ENCODE measurements at places on chromosomes 4 and X.

DNA sequence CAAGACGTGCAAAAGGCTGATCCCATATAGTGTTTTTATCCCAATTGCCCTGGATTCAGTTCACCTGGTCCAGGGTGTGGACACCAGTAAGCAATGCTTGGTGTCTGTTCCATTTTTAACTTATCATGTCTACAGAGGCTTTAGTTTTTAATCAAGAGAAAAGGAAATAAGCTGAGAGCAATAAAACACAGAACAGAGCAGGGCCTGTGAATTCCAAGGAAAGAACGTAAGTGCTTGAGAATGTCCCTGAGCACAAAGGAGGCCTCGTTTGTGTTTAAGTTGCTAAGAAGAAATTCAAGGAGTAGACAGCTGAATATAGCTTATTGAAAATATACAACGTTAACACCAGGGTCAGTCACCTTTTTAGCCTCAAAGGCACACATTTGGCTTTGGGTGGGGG lies 191.3 kb downstream of the GPC3 start:
- DNase-seq, result no peak

DNA sequence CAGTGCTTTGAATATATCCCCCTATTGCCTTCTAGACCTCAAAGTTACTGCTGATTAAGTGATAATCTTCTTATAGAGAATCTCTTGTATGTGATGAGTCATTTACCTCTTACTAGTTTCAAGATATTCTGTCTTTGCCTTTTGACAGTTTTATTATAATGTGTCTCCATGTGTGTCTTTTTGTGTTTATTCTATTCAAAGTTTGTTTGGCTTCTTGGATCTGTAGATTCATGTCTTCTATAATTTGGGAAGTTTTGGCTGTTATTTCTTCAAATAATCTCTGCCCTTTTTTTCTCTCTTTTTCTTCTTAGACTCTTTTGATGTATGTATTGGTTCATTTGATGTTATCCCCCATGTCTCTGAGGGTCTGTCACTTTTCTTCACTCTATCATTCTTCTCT lies 915.7 kb upstream of the GRIA3 start:
- DNase-seq, result no peak

DNA sequence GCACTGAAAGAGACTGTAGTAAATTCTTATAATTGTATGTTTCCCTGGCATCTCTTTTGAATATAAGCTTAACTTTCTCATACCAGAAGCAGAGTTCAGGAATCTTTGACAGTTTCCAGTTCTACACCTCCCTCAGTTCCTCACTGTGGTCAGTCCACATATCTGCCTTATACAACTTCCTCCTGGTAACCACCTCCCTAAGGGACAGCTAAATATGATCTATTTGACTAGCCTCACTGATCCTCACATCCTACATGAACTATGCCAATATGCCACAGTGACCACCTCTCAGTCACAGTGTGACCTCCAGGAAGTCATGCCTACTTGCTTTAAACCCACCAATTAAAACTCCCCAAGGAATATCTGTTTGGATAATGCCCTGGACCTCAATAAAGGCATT lies 51.6 kb upstream of the HDAC8 start:
- DNase-seq, result no peak

- DNase-seq, result no peak
These were observed 72.6 kb downstream of the NWD2 start for GRCh38 chr4:37317104-37317643.

DNA sequence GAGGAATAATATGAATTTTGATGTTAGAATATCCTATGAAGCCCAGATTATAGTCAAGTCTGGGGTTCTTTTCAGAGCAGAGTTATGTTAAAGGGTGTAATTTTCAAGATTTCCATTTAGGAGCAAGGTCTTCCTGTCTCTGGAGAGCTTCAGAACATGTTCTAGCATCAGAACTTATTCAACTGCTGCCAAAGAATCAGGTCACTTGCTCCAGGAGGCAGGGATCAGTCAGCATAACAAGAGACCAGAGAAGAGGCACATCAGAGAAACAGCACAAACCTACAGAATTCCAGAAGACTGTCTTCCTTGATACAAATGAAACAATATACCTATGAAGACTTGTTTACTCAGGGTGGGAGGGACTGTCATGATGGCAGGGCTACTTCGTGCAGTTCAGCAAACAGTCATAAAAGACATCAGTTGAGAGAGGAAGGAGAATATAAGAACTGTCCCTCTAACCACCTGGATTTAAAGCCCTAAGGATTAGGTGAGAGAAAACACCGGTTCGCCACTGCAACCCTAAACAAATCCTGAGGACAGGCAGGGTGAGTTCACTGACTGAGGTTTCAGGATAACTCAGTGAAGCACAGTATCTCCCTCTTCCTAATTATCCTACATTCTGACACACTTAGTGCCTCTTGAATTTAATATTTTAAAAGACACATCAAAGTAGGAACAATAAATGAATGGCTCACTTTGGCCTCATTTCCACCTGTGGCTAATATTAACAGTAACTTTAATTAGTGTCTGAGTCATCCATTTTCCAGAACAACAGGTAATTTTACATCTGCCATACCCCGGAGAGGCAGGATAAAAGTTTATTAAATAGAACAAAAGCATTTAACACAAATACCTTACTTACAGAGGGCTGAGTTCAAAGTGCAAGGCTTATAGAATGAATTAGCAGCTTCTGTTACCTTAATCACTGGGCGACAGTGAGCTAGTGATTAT lies 93.0 kb downstream of the HDAC8 start:
- no peak for DNase-seq

GRCh38 chr4:37760840-37761239 lies 65.6 kb upstream of the PGM2 start:
- no peak for DNase-seq

GRCh38 chrX:98459669-98460068 lies 1576.0 kb downstream of the RPA4 start:
- no peak for DNase-seq

- DNase-seq, result no peak
These were observed 18.9 kb downstream of the RPS4X start for GRCh38 chrX:72258174-72258573.

GRCh38 chr4:26509681-26510333 lies 19.5 kb upstream of the CCKAR start:
- DNase-seq, result no peak

DNA sequence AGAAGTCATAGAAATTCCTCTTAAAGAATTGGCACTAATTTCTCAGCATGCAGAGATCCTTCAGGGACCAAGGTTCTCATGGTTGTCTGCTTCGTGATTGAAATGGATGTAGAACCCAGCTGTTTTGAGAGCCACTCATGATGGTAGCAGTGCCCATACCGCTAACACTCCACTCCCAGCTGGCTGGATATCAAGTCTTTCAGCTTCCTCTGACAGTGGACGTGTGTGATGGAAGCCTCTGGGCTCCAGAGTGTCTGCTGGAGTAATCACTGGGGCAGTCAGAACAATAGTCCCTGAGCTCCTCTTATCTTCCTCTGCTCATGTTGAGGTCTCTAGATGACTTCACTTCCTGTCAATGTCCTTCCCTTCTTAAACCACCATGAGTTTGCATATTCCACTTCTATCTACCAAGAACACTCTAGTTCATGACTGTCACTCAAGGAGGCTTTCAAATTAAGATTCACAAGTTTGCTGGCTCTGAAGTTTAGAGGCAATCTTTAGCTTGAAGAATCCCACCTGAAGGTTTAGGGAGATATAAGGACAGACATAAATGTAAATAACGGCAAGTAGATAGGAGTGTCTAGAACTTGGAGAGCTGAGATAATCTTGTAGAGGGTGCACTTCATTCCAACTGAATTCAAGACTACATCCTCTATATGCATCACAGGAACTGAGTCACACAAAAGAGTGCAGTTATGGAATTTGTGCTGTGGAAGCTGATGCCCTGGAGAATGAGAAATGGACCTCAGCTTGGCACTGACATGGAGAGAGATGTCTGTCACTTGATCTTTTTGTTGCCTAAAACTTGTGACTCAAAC lies 64.5 kb upstream of the WDR1 start:
- no peak for DNase-seq

DNA sequence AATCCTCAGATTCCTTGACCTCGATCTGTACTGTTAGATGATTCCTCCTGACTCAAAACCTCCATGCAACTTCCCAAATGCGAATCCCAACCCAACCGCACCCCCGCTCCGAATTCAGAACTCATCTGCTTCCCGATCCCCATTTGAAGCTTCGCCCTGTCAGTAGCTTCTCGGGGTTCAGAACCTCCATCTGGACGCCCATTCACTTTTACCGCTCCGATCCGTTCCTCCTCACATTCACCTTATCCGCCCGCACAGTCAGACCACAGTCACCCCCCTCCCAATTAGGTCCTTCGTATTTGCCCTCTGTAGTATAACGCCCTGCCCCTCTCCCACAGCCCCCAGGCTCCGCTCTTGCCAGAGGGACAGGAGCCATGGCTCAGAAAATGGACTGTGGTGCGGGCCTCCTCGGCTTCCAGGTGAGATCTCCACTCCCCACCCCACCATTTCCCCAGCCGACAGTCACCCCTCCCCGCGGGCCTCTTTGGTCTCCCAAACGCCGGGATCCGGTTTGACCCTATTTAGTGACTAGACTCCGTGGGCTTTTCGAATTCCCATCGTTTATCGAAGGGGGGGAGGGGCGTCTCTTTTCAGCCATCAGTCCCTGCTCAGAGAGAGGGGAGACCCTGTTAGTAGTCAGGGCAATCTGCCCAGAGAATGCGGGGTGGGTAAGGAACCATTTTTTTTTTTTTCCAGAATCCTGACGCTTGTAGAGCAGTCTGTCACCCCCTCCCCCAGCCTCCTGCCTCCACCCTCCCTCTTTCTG lies 691 bp downstream of the MAGED1 start:
- no peak for DNase-seq

DNA sequence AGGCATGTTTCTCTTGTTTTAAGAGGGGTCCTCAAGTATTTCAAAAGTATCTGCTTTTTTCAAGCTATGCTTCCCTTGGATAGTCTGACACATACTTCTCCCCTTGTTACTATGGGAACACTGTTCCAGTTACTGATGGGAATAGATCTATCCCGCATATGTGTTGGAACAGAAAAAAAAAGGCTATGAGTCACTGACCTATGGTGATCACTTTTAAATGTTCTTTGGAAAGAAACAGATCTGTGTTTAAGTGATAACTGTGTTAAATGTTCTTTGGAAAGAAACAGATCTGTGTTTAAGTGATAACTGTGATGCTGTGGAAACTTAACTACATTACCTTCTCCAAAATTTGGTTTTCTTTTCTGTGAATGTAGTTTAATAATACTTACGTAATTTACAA lies 303.2 kb downstream of the TEX13C start:
- no peak for DNase-seq

DNA sequence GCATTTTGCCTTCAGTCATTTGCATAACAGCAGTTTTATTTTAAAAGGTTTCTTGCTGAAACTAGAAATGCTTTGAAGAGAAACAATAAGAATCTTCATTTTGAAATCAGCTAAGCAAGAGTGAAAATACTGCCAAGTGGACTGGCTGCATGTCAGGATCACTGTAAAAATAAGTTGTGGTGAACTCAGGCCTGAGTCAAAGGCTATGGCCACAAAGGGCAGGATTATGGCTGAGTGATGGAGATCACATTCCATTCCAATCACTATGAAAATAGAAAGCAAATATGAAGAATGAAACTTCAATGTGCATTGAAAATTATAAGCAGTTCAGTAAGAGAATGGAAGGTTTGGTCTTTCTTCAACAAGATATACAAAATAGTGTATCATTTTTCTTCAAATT lies 224.5 kb downstream of the PCDH18 start:
- DNase-seq, result no peak

- DNase-seq, result no peak
These were observed 7.1 kb upstream of the ELF2 start for GRCh38 chr4:139184129-139184528.
